Coronary artery (tissue), 2 donors: ENCODE measurements at places on chromosomes 4 and X.

GRCh38 chrX:82556588-82556987 is 951.5 kb upstream of the POU3F4 start:
- DNase-seq: no peak

DNA sequence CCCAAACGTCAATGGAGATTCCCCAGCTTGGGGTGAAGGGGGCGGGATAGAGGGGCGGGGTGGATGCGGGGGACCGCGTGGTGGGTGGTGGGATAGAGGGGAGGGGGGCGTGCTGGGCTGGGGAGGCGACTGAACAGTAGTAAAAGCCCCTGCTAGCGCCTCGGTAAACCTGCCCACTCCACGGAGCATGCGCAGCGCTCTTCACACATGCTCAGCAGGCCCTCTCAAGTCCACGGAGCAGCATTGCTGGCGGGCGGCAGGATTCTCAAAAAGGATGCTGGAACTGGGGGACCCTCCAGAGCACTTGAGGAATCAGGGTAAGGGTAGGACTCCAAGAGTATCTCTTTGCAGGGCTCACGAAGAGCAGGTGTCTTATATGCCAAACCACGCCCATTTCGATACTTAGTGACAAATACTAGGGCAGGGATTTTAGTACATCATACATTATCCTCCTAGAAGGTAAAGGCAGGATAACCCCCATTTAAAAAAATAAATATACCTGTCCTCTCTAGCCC is 378 bp upstream of the RPS6KA6 start:
- DNase-seq: peak; percentile 72

GRCh38 chr4:164977243-164978164 is at the start of gene TRIM61:
TSS of gene TRIM61 (minus strand) at chr4:164977657. CDS start at chr4:164970002, 7,655 bp downstream.
- DNase-seq: peak; percentile 74

DNA sequence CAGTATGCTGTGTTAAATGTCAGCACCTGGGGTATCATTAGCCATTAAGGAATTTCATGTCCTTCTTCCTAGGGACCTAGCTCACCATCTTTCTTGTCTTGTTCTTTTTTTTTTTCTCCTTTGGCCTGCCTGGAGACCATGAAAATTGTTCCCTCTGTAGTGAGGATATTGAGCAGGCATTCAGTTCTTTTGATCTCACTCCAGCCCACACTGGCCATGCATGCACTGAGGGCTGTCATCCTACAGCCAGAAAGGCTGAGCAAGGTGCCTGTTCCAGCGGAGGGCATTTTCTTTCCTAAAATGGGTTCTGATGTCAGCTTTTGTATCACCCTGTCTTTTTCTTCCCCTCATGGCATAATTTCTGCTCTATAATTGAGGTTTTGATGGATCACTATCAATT is 275.9 kb upstream of the HAND2 start:
- no peak for DNase-seq

DNA sequence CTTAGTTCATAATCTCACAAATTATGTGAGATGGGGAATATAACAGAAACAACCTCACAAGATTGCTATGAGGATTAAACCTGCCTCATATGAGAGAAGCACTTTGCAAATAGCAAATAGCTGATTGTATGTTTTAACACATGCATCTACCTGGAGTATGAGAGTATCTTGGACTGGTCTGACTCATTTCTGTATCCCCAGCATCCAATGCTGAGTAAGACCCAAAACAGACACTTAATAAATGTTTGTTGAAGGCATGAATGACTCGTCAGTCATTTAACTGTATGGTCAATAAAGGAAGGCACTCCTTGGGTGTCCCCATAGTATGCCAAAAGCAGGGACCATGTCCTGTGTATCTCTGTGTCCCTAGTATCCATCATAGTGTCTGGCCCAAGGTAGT is 350.9 kb upstream of the F9 start:
- no peak for DNase-seq

DNA sequence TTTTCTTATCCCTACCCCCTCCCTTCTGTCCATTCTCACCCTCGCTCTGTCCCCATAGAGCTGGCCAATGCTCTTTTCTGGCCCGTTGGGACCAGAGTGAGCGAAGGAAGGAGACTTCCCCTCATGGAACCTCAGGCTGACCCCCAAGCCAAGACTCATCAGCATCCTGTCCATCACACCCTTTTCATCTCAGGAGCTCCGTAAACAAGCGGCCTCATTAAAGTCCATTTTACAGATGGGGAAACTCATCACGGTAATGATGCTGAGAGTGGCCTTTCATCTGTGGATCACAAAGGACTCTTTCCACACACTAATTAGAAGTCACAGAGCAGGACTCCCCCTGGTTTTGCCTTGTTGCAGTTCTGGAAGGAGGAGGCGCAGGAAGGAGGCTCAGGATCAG is 67.4 kb upstream of the SLC34A2 start:
- no peak for DNase-seq
